NCI-H446 treated with DMSO at 0.1 percent for 48 hours (cell line): ENCODE measurements at places on chromosomes 13 and 19.

DNA sequence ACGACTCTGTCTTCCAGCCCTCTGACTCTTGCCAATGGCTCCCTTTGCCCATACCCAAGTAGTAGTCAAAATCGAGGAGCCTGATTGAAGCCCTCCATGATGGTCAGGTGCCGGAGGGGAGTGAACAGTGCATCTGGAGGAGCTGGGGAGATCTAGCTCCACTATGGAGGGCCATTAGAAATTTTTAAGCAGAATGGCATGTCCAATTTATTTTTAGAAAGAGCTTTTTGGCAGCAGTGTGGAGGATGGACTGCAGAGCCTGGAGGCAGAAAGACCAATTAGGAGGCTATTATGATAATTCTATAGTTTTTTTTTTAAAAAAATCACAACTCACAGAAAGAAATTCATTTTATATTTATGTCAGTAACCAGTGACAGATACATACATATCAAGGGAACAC is 92.7 kb upstream of the SLC7A1 start:
- no peak for DNase-seq

DNA sequence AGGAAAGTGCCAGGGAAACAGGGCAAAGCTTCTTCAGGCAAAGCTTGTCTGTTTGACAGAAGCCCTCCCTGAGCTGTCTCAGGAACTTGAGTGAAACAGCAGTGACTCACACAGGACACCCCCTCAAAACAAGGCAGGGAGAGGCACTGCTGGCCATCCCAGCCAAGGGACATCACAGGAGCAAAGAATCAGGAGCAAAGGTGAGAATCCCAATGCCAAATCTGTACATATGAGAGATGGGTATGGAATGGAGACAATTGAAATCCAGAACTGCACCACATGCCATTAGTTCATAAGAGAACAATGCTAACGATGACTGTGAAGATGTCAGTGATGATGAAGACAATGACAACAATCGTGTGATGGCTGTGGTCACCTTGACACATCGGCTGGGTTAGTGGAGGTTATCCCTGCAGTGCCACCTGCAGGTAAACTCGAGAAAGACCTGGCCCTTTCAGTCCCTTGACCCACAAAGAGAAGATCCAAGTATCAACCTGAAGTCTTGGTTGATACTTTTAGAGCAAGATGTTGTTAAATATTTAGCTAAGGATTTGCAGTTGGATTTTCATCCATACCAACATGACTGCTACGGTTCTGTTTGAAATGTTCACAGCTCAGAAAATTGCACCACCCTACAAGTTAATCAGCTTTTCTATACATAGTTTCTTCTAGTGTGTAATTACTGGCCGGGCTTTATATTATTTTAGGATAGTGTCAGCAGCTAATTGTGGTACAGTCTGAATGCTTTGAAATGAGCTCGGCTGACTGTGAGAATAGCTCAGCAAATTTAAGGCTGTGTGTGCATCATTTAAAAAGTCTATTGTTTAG is 42.0 kb upstream of the IPO5 start:
- DNase-seq, result no peak

DNA sequence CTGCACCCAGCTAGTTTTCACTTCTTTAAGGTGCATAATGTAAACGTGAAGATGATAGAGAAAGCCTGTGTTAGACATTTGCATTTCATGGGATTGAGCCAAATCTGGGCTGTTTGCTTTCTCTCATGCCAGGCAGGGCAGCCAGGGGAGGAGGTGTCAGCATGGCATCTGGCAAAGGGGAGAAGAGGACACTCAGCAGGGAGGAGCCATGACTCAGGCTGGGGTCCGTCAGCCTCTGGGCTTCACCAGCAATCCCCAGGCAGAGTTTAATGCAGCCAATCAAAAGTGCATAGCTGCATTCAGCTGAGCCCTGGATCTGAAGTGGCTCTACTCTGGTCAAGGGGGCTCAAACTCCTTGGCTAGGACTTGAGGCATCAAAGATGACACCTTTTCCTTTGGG is 23.5 kb downstream of the EBPL start:
- no peak for DNase-seq

- no peak for DNase-seq
Observed at GRCh38 chr13:112210371-112210770, 143.4 kb downstream of the SOX1 start.

- DNase-seq, result no peak
Observed at GRCh38 chr19:31402529-31403316, 53.5 kb upstream of the TSHZ3 start.

DNA sequence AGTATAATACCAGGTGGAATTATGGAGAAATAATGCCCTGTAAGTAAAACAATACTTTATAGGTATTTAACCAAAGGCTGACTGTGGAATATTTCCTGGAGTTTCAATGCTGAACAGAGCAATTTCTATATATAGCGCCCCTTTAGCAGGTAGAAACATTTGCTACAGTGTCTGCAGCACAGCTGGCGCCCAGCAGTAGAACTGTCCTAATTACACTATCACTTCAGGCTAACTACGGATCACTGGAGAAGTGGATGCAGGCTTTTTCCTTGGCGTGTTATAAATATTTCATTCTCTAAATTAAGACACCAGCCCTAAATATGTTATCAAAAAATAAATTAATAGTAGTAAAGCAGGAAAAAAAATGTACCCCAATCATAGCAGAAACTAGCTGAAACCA is 3.1 kb downstream of the SHISA2 start:
- no peak for DNase-seq

- no peak for DNase-seq
Observed at GRCh38 chr19:4754248-4754647, 30.6 kb upstream of the DPP9 start.

DNA sequence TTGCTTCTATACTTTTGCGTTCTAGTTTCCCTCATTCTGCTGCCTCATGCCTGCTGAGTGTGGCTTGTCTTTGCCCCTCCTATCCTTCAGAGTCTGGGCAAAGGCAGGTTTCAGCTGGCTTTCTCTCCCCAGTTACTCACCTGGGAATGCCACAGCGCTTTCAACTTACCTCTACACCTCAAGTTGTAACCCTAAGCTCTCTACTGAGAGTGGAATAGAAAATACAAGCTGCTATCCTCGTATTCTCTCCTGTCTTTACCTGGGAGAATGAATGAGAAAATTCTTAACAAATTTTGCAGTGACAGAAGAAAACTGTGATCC is 316.3 kb upstream of the KLF12 start:
- no peak for DNase-seq

GRCh38 chr13:40599124-40599523 is 67.3 kb downstream of the FOXO1 start:
- no peak for DNase-seq

- no peak for DNase-seq
Observed at GRCh38 chr13:40381935-40382764, 284.3 kb downstream of the FOXO1 start.

GRCh38 chr13:27991881-27992280 is 3.4 kb upstream of the URAD start:
- DNase-seq, result no peak

GRCh38 chr19:18290302-18291018 is 9.0 kb upstream of the JUND start:
- DNase-seq, result no peak

GRCh38 chr19:41226053-41226873 is 7.2 kb downstream of the AXL start:
- DNase-seq, result no peak

GRCh38 chr13:108682714-108683113 is 53.3 kb downstream of the MYO16 start:
- DNase-seq, result no peak

- no peak for DNase-seq
Observed at GRCh38 chr13:49652355-49653305, 24.3 kb downstream of the ARL11 start.

DNA sequence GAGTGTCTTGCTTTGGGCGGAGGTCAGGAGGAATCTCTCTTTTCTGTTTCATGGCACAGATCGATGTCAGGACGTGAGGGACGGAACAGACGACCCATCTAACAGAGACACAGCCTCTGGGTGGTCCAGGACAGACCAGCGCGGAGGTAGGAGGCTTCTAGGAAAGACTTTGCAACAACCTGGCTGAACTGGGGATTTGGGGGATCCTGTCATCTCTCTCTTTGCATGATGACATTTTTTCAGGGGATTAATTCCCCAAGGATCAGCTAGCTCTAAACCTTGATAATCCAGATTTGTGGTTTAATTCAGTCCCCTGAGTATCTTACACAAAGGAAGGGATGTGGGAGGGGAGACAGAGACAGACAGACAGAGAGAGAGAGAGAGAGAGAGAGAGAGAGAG is 14.4 kb downstream of the CABP5 start:
- no peak for DNase-seq

GRCh38 chr13:20411638-20412342 is 113.9 kb downstream of the CRYL1 start:
- DNase-seq, result no peak

DNA sequence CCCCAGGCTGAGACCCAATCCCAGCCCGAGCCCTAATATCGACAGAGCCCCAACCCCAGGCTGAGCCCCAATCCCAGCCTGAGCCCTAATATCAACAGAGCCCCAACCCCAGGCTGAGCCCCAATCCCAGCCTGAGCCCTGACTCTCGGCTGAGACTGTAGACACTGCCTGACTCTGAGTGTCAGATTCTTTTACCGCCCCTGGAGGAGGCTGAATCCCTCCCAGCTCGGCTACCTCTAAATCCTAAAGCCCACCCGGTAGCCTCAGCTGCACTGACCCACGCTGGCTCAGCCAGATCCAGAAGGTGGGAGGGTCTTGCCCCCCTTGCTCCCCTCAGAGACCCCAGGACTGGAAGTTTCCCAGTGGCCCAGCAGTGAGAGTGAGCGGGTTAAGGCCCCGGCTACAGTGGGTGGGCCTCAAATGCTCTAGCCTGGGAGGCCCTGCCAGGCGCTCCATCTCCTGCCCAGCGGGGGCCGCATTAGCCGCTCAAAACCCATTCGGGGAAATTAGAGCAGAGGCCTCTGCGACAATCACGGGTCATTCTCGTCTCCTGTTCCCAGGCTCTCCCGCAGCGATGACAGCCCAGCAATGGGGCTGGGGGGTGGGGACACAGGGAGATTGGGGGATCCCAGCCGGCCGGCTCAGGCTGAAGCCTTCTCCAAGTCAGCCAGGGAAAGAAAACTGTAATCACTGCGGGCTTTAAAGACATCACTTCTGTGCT is 43.8 kb downstream of the ZNRF4 start:
- DNase-seq, result no peak

DNA sequence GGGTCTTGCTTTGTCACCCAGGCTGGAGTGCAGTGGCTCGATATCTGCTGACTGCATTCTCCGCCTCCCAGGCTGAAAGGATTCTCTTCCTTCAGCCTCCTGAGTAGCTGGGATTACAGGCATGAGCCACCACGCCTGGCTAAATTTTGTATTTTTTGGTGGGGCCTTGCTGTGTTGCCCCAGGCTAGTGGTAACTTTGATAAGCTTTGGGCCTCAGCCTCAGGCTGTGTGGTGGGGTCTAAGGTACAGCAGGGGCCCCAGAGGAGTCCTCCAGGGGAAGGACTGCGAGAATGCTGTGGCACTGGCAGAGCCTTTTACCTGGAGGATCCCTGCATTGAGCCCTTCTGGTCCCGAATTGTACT is 7.2 kb downstream of the DOT1L start:
- DNase-seq, result no peak

- no peak for DNase-seq
Observed at GRCh38 chr13:30308548-30308947, 1.2 kb upstream of the KATNAL1 start.

GRCh38 chr13:48410199-48410598 is 2.7 kb downstream of the LPAR6 start:
- DNase-seq, result no peak

DNA sequence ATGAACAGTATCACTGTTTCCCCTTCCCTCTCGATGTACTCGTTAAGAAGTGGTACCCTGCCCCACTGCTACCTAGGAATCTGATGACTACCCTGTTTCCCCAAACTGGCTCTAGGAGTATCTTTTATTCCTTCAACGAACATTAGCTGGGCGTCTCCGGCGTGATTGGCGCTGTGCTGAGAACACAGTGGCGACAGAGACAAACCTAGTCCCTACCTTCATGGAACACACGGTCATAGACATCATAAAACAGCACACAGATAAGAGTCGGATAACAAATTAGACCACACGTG is 730 bp downstream of the SYMPK start:
- no peak for DNase-seq

DNA sequence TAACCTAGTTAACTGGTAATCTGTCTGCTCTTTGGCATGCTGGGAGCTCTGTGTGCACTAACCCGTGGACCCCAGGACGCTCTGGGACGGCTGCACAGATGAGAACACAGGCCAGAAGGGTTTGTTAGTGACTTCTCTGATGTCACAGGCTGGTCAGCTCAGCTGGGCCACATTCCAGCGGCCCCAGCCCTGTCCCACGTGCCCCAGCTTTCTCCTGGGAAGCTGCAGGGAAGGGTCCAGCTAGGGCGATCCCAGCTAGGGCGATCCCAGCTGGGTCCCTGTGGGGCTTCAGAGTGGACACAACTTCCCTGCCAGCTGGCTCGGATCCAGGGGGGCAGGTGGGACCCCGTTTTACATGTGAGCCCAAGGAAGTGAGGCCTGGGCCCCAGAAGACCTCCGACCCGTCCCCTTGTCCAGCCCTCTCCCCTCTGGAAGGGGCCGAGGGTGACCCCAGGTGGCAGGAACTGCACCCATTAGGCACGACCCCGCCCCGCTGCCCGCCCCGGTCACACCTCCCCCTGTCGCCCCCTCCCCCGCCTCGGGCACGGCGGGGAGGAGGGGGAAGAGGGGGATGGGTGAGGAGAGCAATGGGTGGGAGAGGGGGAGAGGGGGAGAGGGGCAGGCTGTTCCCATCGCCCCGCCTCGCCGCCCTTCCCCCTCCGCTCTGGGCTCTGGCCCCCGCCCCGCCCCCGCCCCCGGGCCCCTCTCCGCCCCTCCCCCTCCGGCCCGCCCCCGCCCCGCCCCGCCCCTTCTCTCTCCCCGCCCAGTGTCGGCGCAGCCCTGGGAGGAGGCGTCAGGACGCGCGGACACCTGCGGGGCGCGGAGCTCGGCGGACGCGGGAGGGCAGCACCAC is 75.2 kb upstream of the MCF2L start:
- no peak for DNase-seq

DNA sequence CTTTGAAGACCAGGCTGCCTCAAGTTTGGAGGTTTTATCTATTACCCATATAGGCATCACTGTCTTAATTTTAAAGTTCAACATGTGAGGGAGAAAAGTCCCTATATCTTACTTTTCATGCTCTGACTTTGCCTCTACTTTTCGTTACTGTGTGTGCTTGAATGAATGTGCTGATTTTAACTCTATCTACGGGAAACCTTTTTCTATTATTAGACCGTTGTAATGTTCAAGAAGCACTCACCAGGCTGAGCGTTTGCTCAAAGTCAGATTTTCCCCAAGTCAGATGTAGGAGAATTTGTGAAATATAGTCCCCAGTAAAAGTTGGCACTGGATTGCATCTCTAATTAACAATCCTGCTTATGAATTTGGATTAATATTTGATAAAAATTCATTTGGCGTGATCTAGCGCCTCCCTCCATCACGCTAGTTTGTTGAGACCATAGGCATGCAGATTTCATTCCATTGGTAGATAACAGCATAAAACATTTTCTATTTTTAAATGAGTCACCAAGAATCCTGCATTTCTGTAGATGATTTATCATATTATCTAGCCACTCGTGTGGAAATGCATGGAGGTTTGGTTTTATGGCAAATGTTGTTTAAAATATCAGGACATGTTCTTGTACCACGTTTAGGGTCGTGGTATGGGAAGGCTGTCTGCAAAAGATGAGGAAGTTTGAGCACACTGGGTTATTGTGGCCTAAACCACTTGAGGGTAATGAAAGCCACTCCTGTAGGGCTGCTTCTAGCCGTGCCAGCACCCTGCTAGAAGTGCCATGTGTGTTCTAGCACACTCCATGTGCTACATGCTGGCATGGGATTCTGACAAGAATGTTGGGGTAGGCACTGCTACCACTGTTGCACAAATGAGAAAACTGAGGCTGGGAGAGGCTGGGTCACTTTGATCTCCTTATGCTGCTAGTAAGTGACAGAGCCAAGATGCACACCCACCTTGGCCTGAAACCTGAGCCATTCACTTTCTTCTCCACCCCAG is 179.4 kb downstream of the FGF9 start:
- no peak for DNase-seq
